ENCODE measurements at places on chromosomes 13 and 19.

DNA sequence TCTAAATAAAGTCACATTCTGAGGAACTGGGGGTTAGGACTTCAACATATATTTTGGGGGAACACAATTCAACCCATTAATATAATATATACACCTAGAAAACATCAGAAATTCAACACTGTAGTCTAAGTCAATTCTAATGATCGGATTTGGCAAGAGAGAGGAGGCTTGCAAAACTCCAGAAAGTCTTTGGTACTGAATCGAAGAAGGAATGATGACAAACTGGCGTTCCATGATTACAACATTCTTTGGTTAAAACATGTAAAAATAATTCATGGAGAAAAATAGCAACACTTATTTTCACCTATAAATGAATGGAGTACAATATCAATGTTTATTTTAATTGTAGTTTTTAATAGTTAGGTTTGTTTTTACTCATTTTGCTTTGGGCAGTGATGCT lies 62.4 kb downstream of the MBNL2 start:
- DNase-seq, result no peak

DNA sequence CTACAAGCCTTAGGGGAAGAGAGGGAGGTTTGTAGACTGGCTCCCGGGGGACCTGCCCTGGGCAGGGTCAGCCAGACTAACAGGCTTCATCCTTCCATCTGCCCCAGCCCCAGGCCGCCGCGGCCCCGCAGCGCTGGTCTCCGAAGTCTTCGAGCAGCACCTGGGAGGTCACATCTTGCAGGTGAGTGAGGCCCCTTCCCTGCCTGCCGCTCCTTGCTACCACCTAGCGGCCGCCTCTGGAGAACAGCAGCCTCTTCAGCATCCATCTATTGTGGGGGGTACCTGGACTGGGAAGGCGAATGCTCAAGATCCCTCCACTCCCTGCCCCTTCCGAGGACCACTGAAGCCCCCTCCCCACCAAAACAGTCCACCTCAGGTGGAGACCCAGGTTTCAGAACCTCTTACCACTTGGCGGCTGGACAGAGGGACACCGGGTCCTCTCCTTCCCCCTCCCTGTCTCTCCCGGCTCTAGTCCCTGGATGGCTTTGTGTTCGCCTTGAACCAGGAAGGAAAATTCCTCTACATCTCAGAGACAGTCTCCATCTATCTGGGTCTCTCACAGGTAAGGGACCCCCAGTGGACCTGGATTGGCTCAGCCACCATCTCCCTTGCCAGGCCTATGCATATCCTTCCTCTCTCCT lies 12.7 kb downstream of the NPAS1 start:
- DNase-seq, result peak; percentile 14

- no peak for DNase-seq
These were observed 11.4 kb downstream of the NDFIP2 start for GRCh38 chr13:79492313-79492798.

DNA sequence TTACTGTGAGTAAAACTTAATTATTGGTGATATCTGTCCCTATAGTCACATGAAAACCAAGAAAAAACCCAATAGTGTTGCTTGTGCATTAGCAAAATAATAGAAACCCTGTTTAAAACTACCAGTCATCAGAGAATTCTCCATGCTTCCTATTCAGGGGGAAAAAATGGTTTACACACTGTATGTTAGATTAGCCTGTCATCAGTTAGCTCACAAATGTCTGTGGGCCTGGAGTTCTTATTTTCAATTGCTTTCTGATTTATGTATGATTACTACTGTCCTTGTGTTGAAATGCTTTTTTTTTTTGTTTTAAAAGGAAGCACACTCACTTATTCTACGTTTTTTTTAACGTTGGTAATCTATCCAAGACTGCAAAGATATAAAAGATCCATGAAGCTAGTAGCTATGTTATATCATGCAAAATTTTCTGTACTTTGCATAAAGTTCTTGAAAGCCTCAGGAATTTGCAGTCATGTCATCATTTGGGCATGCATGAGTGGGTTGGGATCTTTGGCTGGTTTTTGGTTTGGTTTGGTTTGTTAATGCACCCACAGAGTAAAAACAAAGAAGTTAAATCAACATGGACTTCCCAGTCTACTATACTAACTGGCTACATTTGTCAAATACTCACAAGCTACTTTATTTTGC lies 25.9 kb downstream of the RXFP2 start:
- no peak for DNase-seq

DNA sequence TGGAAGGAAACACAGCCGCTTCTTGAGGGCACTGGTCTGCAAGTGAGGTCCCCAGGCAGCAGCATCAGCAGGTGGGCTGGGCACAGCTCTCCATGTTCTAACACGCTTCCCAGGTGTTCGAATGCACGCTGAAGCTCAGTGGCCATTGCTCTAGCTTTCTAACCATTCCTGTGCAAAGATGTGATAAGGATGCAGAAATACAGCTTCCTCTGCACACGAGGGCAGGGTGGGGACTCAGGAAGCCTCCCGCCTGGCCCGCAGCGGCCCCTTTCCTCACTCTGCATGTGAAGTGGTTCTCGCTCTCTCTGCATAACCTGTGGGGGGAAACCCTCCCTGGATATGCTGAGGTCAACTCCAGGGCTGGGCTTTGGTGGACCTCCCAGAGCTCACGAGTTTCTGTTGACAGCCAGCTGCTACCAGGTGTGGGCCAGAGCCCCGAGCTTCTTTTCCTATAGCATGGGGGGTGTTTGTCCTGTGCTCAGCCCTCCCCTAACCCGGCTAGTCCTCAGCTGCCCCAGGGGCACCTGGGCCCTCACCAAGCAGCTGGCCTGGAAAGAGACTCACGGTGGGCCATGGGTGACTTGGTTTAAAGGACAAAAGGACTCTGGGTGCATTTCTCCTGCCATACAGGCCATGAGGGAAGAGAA lies 168.2 kb downstream of the TEX29 start:
- no peak for DNase-seq

DNA sequence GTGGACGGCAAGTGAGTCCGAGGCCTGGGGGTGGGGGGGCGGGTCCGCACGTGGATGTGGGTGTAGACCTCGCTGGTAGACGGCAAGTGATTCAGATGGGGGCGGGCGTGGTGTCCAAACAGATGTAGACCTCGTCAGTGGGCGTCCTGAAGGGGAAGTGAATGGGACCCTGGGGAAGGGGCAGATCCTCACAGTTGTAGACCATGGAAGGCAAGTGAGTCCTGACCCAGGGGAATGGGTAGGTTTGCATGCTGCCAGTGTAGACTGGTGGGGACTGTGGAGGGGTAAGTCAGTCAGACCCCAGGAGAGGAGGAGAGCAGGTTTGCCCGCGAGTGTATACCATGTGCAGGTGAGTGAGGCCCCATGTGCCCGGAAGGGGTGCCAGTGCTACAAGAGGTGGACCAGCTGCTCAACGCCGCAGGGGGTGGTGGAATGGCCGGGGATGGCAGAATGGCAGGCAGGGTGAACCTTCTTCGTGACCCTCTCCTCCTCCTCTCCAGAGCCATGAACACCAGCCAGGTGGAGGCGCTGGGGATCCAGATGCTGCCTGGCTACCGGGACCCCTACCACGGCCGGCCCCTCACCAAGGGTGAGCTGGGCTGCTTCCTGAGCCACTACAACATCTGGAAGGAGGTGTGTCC lies 22.1 kb downstream of the COLGALT1 start:
- DNase-seq, result no peak

- DNase-seq, result no peak
These were observed 215.1 kb upstream of the SPRY2 start for GRCh38 chr13:80555796-80556678.

DNA sequence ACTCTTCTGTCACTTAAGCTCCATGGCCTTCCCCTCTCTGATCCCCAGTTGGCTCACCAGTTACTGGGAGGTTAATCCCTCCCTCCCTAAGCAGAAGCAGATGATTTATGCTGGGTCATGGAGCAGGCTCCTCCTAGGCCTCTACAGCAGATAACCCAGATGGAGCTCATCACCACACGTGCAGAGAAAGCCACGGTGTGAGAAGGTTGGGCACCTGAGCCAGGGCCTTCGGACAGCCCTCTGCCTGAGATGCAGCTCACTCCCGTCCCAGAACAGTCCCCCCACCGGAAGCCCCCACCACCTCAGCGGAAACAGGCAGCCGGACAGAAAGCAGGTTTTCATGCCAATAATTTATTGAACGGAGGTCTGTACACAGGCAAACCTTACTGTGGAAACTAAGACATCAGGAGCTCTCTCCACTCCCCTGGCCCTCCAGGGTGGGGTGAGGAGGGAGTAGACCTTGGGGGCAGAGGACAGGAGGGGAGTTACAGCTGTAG lies 9.8 kb downstream of the ZNF526 start:
- no peak for DNase-seq

DNA sequence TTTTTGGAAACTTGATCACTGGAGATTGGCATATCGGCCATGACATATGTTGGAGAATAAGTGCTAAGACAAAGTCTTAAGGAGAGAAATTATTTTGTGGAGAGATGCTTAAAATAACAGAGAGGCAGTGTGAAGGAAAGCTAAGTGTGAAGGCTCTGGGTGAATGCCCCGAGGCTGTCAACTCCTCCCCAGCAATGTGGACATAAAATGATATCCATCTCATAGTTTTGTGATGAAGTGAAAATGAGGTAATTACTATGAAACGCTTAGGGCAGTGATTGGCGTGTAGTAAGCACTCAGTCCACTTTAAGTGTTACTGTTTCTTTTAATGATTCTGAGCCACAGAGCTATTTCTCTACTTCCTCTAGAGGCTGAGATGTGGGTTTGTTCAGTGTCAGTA lies 195.8 kb upstream of the KLF12 start:
- no peak for DNase-seq

GRCh38 chr19:373391-374182 lies 29.0 kb upstream of the MIER2 start:
- no peak for DNase-seq

GRCh38 chr13:41345165-41345913 lies 34.3 kb downstream of the NAA16 start:
- DNase-seq, result no peak

GRCh38 chr13:94154367-94154766 lies 325.1 kb downstream of the DCT start:
- no peak for DNase-seq

GRCh38 chr13:44191504-44192171 lies 182.0 kb upstream of the SERP2 start:
- DNase-seq, result peak; percentile 83

DNA sequence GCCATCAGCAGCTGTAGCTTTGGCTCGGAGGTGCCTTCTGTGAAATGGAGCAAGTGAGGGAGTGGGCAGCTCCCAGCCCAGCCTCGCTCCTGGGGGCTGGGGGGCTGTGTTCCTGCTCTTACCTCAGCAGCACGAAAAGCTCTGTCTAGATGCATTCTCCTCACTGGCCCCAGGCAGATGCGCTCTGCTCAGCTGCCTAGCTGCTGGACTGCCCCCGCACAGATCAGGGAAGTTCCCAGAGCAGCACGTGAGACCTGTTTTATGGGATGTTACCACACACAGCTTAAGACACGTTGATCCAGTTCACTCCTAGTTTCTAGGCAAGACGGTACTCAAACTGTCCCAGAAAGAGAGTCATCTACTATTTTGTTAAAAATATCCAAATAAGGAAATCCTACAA lies 13.6 kb downstream of the LCP1 start:
- DNase-seq, result no peak

DNA sequence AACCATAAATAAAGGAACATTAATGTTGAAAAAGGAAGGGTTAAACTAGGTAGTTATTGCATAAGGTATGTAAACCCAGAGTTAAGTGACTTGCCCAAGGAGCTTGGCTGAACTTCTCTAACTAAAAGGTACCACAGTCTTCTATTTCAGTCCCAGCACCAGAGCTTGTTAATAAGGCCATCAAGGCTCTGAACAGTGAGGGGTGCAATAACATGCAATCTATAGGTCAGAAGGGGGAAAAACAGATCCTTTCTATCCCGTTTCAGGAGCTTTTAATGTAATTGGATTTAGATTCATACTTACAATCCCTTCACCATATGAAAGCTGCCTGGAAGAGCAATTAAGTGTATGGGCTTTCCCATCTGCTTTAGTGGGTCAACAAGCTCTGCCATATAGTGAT lies 441.5 kb upstream of the SPRY2 start:
- DNase-seq, result no peak

DNA sequence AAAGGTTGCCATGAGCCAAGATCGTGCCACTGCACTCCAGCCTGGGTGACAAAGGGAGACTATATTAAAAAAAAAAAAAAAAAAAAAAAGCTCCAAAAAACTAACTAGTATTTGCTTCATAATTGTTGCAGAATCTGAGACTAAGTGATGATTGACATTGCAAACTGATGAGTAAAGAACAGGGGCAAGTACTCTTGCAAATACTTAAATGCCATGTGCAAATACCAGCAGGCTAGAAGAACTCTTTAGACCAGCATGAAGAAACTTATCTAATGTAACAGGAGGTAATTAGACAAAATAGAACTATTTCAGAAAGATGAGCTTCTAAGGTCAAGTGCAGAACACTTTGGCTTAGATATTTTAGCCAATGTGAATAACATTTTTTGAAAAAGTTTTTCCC lies 1368.1 kb downstream of the EFNB2 start:
- DNase-seq, result no peak

- no peak for DNase-seq
These were observed 15.2 kb upstream of the TSC22D1 start for GRCh38 chr13:44591316-44591715.

DNA sequence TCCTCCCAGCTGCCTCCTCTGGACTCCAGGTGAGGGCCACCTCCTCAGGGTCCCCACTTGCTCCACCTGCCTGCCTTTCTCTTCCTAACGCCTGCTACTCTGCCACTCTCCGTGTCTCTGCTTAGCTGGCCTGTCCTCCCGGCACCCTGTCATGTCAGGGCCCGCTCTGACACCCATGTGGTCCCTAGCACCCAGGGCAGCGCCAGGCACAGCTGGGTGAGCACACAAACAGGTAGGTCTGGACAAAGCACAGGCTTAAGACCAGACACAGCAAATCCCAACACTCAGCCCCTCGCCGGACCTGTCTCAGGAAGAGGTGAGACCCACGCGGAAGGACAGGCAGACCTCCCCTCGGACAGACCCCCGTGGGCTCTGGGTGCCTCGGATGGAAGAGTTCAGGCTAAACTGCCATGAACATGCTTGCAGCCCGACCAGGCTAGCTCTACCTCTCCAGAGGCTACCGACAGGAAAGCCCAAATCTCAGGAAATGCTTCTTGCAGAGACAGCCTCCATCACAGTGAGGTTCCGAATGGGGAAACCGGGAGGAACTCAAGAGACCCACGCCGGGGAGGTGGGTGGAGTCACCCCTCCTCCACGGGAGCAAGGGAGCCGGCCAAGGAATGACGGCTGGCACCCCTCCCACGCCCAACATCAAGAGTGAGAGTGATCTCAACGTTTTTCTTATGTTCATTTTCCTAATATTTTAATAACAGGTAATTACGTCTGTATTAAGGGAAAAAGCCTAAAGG lies 12.5 kb downstream of the ZNF787 start:
- DNase-seq, result no peak

DNA sequence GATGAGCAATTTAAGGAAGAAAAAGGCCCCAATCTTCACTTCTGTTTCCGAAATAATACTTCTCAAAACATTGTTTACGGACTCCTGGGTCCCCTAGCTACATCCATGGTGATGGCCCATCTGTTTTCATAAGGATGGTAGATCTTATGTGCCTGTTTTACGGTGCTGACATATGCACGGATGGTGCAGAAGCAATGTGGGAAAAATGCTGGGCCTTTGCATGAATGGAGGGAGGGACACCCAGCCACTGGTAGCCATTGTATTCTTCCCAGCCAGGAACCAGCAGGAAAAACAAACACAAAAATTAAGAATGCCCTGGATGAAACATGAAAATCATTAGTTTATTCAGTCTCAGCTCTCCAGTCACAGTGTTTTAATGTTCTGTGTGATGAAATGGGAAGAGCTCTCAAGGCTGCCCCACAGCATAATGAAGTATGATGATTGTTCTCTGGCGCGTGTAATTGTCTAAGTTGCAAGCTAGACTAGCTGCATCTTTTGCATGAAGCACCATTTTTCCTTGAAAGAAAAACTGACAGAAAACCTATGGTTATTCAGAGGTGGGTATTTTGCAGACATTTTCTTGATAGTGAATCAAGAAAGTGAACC lies 1201.1 kb upstream of the SLC10A2 start:
- no peak for DNase-seq
